ENCODE measurements at places on chromosomes 11 and 22. TPM values are rescaled to one million over a fixed set of nuclear protein-coding genes. Genes with fewer than 3 reads are reported as not detected.

DNA sequence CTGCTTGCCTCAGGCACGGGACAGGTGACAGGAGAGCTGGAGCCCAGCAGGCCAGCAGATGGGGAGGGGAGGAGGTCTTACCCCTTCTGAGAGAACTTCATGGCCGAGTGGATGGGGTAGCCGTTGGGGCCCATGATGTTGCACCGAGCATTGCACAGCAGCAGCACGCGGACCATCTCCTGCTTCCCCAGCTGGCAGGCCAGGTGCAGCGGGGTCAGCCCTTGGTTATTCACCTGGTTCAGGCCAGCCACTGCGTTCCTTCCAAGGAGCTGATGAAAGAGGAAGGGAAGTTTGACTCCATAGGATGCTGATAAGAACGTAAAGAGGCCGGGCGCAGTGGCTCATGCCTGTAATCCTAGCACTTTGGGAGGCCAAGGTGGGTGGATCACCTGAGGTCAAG is 29.4 kb upstream of the BAIAP2L2 start:
- H3K4me3 ChIP-seq: no peak overlapping the region
- H3K36me3 ChIP-seq: peaks cover 8% of the 10 kb centered on the region

- peaks cover 10% of the 10 kb centered on the region for H3K27me3 ChIP-seq
- H3K27ac ChIP-seq: no peak overlapping the region
- DNase-seq: no peak
- H3K4me1 ChIP-seq: peaks cover 7% of the 10 kb centered on the region
Measured at GRCh38 chr22:44500599-44500998, 2.6 kb upstream of the RTL6 start.

The SYT9 gene
- total RNA-seq: 0.42 TPM

GRCh38 chr11:88779577-88779976 is 286.2 kb downstream of the GRM5 start:
- H3K4me3 ChIP-seq: no peak overlapping the region
- DNase-seq: no peak
- no peak overlapping the region for H3K27ac ChIP-seq
- no peaks in the 10 kb centered on the region for H3K27me3 ChIP-seq
- no peaks in the 10 kb centered on the region for H3K4me1 ChIP-seq
- H3K36me3 ChIP-seq: peaks cover 1% of the 10 kb centered on the region

- peak overlapping the region; percentile 24 for H3K4me3 ChIP-seq
- no peaks in the 10 kb centered on the region for H3K4me1 ChIP-seq
- no peak for DNase-seq
- peaks cover 74% of the 10 kb centered on the region for H3K27me3 ChIP-seq
- no peak overlapping the region for H3K27ac ChIP-seq
Measured at GRCh38 chr22:46072110-46072881, 78.0 kb upstream of the PPARA start.

The OR5A1 gene
- not detected for total RNA-seq

DNA sequence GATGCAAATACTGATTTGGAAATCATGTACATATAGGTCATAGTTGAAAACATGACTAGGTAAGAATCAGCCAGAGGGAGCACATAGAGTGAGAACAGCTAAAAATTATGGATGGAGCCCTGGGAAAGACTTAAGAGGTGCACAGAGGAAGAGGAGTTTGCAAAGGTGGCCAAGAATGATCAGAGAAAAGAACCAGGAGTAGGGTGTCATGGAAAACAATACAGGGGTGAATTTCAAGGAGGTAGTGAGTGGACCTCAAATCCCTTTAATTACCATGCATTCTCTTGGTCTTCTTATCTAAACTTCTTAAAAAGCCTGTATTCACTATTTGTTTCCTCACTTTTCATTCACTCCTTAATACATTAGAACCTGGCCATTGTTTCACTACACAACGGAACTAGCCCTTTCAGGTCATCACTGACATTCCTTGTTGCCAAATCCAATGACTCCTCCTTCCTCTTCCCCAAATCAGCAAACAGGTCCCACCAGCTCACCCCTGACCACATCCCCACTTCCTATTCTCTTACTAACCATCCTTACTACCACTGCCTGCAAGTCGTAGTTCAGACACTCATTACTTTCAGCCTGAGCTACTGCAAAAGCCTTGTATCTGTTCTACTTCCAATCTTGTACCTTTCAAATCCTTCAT is 22.6 kb downstream of the BUD13 start:
- H3K4me3 ChIP-seq: no peak overlapping the region
- peaks cover 17% of the 10 kb centered on the region for H3K36me3 ChIP-seq
- no peaks in the 10 kb centered on the region for H3K4me1 ChIP-seq
- no peak overlapping the region for H3K27ac ChIP-seq
- no peaks in the 10 kb centered on the region for H3K27me3 ChIP-seq

- DNase-seq: no peak
- H3K27me3 ChIP-seq: no peaks in the 10 kb centered on the region
- peaks cover 3% of the 10 kb centered on the region for H3K36me3 ChIP-seq
- peak overlapping the region; percentile 96 for H3K27ac ChIP-seq
- H3K4me3 ChIP-seq: peak overlapping the region; percentile 96
Measured at GRCh38 chr11:64810891-64811272, 531 bp upstream of the MEN1 start.

DNA sequence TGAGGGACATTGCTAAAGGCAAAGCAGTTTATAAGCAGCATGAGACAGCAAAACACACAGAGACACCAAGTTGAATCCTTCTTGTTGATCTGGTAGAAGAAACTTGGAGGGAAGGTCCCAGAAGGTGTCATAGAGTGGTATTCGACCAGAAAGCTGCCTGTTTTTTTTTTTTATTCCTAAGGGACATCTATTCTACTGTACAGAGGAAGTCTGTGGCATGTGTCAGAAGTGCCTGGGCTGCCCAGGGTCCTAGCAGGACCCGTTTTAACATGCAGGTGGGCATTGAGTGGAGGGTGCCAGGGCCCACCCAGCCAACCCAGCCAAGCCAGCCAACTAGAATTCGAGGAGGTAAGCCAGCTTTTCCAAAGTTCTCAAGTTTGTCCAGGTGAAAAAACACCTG is 68.0 kb upstream of the ATXN10 start:
- peaks cover 5% of the 10 kb centered on the region for H3K36me3 ChIP-seq
- H3K27me3 ChIP-seq: no peaks in the 10 kb centered on the region
- H3K27ac ChIP-seq: no peak overlapping the region
- peaks cover 12% of the 10 kb centered on the region for H3K4me1 ChIP-seq

DNA sequence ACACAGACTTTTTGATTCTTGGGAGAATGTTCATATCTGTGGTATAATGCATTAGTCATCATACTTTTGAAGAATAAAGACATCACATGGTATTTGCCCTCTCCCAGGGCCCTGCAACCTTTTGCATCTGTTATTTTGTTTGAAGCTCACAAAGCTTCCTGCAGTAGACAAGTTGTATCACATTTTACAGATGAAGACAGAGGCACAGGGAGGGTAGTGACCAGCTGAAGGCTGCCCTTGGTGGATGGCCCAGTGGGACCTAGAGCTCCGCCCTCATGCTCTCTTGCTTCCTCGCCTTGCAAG is 66.4 kb downstream of the UBASH3B start:
- no peak overlapping the region for H3K4me3 ChIP-seq
- H3K27ac ChIP-seq: no peak overlapping the region
- H3K4me1 ChIP-seq: no peaks in the 10 kb centered on the region
- H3K27me3 ChIP-seq: peaks cover 27% of the 10 kb centered on the region
- no peak for DNase-seq
- H3K36me3 ChIP-seq: no peaks in the 10 kb centered on the region

- H3K36me3 ChIP-seq: peaks cover 9% of the 10 kb centered on the region
- H3K4me1 ChIP-seq: peaks cover 13% of the 10 kb centered on the region
- no peaks in the 10 kb centered on the region for H3K27me3 ChIP-seq
- DNase-seq: no peak
- H3K27ac ChIP-seq: peak overlapping the region; percentile 94
Measured at GRCh38 chr22:41513391-41513790, 30.9 kb downstream of the POLR3H start.

DNA sequence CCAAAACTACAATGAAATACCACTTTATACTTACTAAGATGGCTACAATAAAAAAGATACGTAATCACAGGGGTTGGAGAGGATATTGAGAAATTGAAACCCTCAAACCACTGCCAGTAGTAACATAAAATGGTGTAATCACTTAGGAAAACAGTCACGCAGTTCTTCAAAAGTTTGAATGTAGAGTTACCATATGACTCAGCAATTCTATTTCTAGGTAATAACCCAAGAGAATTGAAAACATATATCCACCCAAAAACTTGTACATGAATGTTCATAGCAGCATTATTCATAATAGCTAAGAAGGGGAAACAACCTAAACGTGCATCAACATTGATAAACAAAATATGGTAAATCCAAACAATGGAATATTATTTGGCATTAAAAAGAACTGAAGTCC is 24.4 kb upstream of the PSMA1 start:
- H3K4me1 ChIP-seq: peaks cover 2% of the 10 kb centered on the region
- no peak for DNase-seq
- H3K36me3 ChIP-seq: no peaks in the 10 kb centered on the region
- H3K27ac ChIP-seq: no peak overlapping the region
- H3K4me3 ChIP-seq: no peak overlapping the region

- H3K27me3 ChIP-seq: peaks cover 12% of the 10 kb centered on the region
- H3K36me3 ChIP-seq: no peaks in the 10 kb centered on the region
- no peak for DNase-seq
- no peak overlapping the region for H3K4me3 ChIP-seq
Measured at GRCh38 chr11:34308049-34308912, 49.5 kb downstream of the ABTB2 start.

The ADAMTS15 gene
- total RNA-seq: 1.2 TPM

The F2 gene
- total RNA-seq: 21.8 TPM

Measured in progenitor cell of endocrine pancreas (in vitro differentiated cells).